Stimulated activated CD4-positive, alpha-beta T cell treated with anti-CD3 and anti-CD28 coated beads, Interleukin-1b, Interleukin-23, amount 100 ng/mL, for 48 hours (primary cell): ENCODE measurements at places on chromosomes 6 and 20.

DNA sequence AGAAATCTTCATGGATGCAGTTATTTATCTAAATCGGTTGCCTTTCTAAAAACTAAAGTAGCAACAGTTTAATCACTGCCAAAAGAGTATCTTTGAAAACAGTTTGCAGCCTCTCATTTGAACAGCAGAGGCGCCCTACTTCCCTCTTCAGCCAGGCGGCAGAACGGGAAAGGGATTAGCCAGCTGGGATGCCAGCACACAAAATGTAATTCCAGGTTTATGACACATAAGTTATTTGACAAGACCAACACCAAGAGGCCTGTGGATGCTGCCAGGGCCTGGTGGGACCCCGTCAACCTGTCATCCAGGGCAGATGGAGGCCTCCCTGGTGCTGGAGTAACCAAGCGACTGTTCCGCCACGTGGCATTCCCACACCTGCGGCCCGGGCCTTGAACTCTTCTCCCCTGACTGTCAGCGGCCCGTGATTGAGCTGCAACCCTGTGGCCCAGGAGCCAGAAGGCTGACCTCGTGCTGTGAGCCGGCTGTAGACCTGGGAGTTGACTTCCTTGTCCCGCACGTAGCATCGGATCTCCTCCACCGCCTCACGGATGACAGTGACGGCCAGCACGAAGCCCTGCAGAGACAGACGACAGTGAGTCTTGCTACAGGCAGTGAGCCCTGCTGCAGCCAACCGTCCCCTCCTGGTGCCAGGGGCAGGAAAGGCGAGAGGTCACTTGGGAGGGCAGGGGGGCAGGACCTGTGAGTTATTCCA lies 55.5 kb downstream of the ATP9A start:
- no peak for DNase-seq

DNA sequence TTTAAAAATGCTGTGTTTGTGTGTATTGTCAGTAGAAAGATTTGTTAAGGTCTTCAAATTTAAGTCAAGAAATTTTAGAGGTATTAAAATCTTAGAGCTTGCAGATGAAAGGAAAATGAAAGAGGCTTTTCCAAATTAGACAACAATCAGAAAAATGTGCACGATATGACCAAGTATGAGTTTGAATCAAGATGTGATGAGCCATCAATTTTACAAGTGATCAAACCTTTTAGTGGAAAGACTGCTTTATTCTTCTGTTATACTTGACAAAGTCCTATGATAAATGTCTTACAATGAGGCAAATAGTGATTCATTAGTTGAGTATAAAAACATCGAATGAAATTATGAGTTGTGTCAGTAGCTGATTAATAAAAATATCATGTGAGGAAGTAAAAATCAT lies 19.6 kb upstream of the CST1 start:
- no peak for DNase-seq

GRCh38 chr20:45019027-45019761 lies 52.9 kb downstream of the STK4 start:
- DNase-seq, result no peak

- no peak for DNase-seq
These were observed 877.7 kb upstream of the CITED2 start for GRCh38 chr6:140252099-140252498.

DNA sequence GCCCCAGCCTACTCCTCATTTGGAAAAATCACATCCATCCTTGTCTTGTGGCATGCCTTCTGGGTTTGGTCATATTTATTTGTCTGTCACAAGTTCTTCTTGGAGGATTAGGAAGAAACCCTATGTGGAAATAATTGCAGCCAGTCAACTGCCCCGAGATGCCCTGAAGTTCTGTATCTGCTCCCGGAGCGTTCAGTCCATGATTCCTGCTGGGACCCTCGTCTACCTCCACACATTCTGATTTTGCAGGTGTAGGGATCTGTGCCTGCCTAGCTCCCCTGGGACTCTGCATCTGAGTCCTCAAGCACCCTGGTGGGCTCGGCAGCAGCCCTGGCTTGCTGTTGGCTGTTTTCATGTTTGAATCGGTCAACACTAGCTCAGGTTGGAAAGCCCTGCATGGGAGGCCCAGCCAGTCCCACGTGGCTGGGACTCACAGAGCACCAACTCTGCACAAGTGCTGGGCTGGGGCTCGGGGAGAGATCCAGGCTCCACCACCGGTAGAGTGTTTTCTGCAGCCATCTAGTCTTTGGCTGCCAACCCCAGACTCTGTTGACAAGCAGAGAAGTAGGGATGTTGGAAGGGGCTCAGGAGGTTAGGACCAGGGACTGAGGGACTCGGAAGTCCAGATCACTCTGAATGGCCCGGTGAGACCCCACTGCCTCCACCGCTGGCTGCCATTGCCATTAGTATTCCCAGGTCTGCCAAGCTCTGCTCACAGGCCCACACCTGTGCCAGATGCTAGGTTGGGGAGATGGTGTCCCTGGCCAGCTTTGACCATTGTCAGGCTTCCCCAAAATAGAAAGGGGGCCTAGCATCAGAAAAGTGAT lies 183.5 kb upstream of the CST7 start:
- DNase-seq, result no peak

DNA sequence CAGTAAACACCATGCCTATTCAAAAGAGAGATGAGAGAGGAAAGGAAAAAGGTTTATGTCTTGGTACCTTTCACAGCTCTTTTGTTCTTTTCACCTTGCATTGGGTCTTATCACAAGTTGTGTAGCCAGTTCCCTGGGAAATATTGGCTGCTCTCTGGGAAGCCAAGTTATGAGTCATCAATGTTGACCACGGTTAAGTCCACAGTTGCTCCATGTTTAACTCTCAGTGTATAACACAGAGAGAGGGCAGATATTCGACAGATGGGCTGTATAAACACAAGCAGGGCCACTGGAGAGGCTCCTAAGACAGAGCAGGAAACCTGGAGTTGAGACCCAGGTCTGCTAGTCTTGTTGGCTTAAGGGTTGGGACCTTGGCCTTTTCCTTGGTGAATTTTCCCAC lies 718.6 kb downstream of the QKI start:
- DNase-seq, result no peak

- no peak for DNase-seq
These were observed 116.5 kb upstream of the BMP2 start for GRCh38 chr20:6651016-6651415.

DNA sequence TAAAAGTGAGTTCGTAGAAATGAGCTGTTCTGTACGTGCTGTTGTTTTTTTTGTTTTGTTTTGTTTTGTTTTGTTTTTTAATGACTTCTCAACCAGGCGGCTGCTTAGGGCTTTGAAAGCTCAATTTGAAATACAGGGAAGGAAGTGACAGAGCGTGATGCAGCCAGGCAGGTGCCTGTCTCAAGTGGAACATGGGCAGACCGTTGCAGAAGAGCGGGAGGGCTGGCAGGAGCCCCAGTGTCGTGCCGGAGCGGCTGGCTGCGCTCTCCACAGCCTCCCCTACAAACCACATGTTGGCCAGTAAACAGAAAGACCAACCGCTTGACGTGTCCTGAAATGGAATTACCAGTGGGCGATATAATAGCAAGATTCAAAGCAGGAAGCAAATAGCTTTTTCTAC lies 164.9 kb upstream of the RREB1 start:
- DNase-seq, result no peak

GRCh38 chr6:42818416-42818815 lies 36.6 kb downstream of the BICRAL start:
- DNase-seq, result no peak
